ENCODE measurements at places on chromosomes 3 and 15. TPM values are rescaled to one million over a fixed set of nuclear protein-coding genes. Genes with fewer than 3 reads are reported as not detected.

DNA sequence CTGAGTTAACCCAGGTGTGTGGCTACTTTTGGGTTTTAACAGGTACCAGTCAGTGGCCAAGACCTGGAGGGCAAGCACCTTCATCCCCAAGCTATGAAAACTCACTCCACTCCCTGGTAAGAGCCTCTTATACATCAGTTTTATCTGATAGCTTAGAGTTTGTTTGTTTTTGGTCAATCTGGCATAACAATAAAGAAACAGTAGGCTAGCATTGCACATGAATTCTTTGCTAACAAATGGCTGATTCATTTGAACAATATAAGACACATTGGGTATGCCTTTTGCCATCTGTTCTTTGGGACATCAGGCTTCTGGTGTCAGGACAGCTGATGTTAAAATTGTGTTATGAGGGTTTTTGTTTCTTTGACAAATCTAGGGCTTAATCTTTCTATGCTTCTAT is 125.0 kb upstream of the CGNL1 start:
- no peak for DNase-seq

- DNase-seq: no peak
Measured at GRCh38 chr3:99094606-99095005, 193.1 kb upstream of the DCBLD2 start.

- DNase-seq: no peak
Measured at GRCh38 chr3:7800006-7800780, 701.4 kb upstream of the LMCD1 start.

- peak; percentile 71 for DNase-seq
Measured at GRCh38 chr3:33057320-33058298, 39.3 kb downstream of the GLB1 start.

The GPR171 gene
- total RNA-seq: not detected

Data from Caco-2 (cell line).